ENCODE measurements at places on chromosomes 1 and 21. TPM values are rescaled to one million over a fixed set of nuclear protein-coding genes. Genes with fewer than 3 reads are reported as not detected.

Gene LAMC2
- total RNA-seq: not detected

Gene GPX7
- total RNA-seq: 29.4 TPM

Gene C1orf122
- 27.7 TPM for total RNA-seq

Gene TMPRSS2
- not detected for total RNA-seq

GRCh38 chr1:3623441-3624199, 1.2 kb upstream of the TPRG1L start:
- peak overlapping the region; percentile 90 for H3K4me3 ChIP-seq
- no peak for DNase-seq
- no peaks in the 10 kb centered on the region for H3K27me3 ChIP-seq
- H3K27ac ChIP-seq: no peak overlapping the region
- H3K4me1 ChIP-seq: peaks cover 35% of the 10 kb centered on the region
- H3K36me3 ChIP-seq: no peaks in the 10 kb centered on the region

DNA sequence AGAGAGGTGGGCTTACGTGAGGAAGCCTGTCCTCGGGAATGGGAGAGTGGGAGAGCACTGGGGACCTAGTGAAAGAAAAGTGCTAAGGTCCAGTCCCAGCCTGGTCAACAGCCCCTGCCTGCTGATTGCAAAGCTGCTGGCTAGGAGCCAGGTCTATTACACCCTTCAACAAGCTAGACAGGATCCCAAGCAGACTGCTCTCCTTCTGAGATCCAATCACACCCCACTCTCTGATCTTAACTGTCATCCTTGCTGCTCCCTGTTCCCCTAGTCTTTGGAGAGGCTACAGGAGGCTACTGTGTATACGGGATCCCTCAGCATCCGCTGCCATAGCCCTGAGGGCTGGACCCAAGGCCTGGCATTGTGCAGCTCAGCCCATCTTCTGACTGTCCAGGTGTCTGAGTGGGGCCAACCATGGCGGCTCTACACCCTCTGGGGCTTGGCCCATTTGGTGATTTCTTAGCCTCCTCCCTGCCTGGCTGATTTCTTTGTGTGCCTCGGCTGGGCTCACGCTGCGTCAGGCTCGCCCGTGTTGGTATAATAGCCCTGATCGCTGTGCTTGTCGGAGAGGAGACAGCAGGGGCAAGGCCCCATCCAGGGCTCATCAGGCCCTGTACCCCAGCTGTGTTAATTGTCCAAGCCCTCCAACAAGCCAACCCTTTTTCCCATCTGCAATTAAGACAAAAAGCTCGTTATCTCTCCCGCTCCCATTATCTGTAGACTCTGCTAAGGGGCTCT, 43.9 kb downstream of the NAV1 start:
- H3K4me1 ChIP-seq: no peaks in the 10 kb centered on the region
- H3K27ac ChIP-seq: no peak overlapping the region
- peaks cover 7% of the 10 kb centered on the region for H3K27me3 ChIP-seq
- H3K4me3 ChIP-seq: no peak overlapping the region
- H3K36me3 ChIP-seq: no peaks in the 10 kb centered on the region

DNA sequence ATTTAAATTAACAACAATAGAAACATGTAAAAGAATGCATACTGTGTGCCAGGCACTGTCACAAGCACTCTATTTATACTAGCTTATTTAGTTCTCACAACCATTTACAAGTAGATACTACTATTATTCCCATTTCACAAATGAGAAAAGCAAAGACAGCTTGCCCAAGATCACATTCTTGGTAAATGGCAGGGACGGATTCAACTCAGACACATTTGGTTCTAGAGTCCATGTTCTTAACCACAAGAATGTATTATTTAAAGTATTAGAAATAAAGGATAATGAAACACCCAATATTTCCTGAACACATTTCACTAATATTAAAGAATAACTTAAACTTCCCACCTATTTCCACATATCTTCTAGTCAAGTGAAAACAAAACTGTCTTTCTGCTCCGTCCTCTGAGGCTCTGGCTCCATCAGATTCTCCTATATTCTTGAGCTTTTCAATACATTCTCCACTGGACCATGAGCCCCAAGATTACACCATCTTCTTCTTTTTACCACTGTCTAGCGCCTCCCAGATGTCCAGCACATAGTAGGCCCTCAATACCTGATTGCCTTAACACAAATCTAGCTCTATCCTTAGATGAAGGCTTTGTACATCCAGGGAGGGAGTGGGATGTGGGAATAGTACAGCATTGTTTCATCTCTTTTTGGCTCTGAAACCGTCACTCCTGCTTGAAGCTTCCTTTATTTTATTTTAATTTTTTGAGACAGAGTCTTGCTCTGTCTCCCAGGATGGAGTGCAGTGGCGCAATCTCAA, 29.3 kb downstream of the SOD1 start:
- H3K4me3 ChIP-seq: no peak overlapping the region
- peaks cover 34% of the 10 kb centered on the region for H3K36me3 ChIP-seq
- no peak for DNase-seq
- peaks cover 2% of the 10 kb centered on the region for H3K4me1 ChIP-seq

Measured in activated naive CD8-positive, alpha-beta T cell treated with anti-CD3 and anti-CD28 coated beads for 36 hours (primary cell).